Stimulated activated CD8-positive, alpha-beta memory T cell treated with anti-CD3 and anti-CD28 coated beads, Interleukin-4, amount 100 ng/mL, for 48 hours (primary cell): ENCODE measurements at places on chromosomes 6 and 20.
A peak's percentile ranks its signal among the peaks of the same experiment; 100 is the strongest.

GRCh38 chr6:106974336-106974998 lies at the start of gene CD24:
Gene CD24 (minus strand): TSS chr6:106974729. CDS start chr6:106974646, 83 bp downstream.
- peak; percentile 43 for DNase-seq

- DNase-seq, result no peak
Observed at GRCh38 chr6:148285205-148285604, 57.4 kb upstream of the SASH1 start.

- peak; percentile 74 for DNase-seq
Observed at GRCh38 chr6:45423111-45423823, 45.5 kb upstream of the SUPT3H start.

- DNase-seq, result no peak
Observed at GRCh38 chr20:43839793-43840199, 74.9 kb upstream of the TOX2 start.

GRCh38 chr20:53579581-53580375 lies 13.9 kb downstream of the ZNF217 start:
- peak; percentile 55 for DNase-seq

GRCh38 chr6:61134028-61134427 lies 1152.0 kb downstream of the KHDRBS2 start:
- DNase-seq, result no peak

DNA sequence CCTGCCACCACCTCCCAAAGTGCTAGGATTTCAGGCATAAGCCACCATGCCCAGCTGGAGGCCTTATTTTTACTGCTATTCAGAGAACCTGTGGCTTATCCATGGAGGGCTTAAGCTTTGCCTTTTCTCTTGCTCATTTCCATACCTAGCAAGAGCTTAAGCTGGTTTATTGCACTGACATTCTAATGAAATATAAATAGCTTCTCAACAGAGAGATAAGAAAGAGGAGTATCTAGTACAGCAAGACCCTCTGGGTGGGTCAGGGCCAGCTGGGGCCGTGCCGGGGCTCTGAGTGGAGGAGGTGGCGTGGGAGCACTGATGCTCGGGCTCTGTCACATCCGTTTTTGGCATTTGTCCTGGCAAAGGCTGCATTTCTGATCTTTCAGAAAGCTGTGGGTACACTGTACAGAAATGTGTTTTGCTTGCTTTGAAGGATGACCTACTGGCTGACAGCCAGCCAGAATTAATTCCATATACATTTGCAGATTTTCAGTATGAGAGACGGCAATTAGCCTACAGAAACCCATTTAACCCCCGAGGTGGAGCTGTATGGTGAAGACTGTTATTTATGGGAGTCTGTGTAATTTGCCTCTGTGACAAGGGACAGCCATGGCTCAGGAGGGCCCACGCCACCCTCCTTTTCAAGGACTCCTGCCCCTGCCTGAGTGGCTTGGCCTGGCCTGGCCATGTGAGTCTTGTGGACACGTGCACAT lies 181.6 kb upstream of the AKAP12 start:
- DNase-seq, result no peak

GRCh38 chr6:22067671-22068070 lies 229.2 kb downstream of the PRL start:
- DNase-seq, result no peak

GRCh38 chr6:32190054-32190851 lies at the start of gene PBX2:
Gene PBX2 (minus strand): TSS chr6:32190202. CDS start chr6:32189915, 287 bp downstream.
- DNase-seq, result peak; percentile 89

DNA sequence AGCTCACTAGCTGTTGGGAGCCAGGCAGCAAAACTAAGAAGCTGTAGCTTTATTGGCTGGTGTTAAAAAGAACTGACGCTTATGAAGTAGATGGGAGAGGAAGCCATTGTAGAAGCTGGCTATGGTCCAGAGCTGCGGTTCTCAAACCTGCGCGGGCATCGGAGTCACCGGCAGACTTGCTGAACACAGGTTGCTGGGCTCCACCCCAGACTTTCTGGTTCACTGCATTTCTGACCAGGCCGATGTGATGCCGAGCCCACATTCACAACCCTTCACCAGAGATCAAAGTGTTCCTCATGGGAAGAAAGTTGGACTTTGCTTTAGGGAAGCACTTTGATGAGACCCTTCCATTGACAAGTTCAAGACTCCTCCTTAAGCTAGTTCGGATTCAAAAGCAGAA lies 231.6 kb downstream of the QKI start:
- DNase-seq, result no peak

DNA sequence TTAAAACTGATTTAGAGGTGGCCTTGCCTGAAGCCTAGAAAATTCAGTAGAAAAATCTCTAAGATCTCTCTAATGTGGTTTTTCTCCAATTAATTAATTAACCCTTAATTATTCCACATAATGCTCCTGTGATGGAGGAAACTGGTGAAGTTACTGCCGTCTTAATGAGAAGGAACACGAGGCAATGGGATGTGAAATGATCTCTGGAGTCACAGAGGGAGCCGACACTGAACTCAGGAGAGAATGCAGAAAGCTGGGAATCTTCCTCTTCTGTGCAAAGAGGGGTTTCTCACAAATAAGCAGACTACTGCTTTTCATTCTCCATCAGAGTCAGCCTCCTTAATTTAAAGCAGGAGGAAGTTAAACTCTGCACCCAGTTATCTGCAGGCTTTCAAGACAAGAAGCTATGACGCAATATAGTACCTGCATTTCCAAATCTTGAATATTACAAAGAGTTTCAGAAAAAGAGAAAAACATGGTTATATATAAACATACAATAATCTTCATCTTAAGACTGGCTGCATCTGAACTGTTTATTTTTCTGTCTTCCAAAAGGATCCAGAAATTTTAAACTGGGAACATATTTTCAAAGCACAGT lies 18.1 kb upstream of the SNRPB2 start:
- DNase-seq, result no peak

- peak; percentile 70 for DNase-seq
Observed at GRCh38 chr6:45663251-45664221, 285.8 kb upstream of the SUPT3H start.

- no peak for DNase-seq
Observed at GRCh38 chr20:5877128-5877527, 73.2 kb downstream of the TRMT6 start.

DNA sequence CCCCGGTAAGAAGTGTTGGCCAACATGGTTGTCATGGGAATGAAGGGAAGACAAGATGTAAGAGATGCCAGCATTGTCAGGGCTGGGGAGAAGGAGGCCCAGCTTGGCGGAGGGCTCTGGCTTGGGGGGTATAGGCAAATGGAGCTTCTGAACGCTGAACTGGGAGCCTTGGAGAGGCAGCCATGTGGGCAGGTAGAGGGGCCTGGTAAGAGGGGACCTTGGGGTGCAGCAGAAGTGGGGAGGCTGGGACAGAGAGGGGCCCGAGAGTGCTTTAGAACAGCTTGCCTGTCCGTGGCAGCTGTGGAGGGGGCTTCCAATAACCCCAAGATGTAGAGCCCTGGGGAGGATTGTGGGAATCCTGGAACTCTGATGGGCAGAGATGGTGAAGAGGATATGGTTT lies 3.0 kb downstream of the SLC22A1 start:
- DNase-seq, result no peak

- DNase-seq, result peak; percentile 55
Observed at GRCh38 chr20:46151936-46152335, 33.8 kb downstream of the CD40 start.

- DNase-seq, result no peak
Observed at GRCh38 chr6:110629153-110629552, 152.7 kb upstream of the SLC22A16 start.

- no peak for DNase-seq
Observed at GRCh38 chr6:53344969-53345368, 3.8 kb downstream of the ELOVL5 start.

DNA sequence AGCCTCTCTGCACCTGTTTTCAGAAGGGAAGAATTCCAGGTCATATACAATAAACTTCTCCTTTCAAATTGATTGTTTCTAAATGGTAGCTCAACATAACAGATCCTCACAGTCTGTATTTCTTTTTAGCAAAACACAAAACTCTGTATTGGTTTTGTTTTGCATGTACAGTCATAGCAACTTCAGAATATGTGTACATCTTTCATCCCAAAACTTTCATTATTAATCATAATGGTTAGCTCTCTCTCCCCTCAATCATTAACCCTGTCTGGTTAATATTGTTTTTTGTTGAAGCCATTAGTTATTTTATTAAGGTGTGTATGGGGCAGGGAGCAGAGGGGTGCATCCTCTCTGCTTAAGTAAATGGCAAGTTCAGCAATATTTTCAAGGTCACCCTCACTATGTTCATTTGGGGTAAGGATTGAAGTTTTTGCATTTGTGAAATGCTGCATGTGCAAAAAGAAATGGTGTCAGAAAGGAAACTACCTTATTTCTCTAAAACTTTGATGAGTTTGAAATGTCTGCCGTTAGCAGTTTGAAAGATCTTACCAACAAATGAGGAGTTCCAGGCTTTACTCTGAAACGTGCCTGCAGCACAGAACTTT lies 136.8 kb upstream of the BTBD3 start:
- DNase-seq, result no peak

DNA sequence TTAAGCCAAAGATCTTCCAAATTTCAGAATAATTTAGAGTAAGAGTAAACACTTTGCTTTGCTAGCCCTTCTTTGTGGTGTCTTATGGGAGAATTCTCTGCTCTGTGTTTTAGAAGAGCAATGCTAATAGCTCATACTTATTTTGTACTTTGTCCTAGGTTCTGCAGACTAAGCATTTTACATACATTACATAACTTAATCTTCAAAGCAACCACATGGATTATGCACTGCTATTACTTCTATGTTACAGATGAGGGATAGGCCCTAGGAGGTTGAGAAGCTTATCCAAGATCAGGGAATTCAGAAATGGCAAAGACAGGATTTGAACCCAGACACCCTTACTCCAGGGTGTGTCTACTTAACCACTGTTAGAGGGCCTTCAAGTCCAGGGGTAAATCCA lies 9.8 kb upstream of the CCDC170 start:
- no peak for DNase-seq

- no peak for DNase-seq
Observed at GRCh38 chr6:12582421-12583110, 134.0 kb upstream of the PHACTR1 start.

DNA sequence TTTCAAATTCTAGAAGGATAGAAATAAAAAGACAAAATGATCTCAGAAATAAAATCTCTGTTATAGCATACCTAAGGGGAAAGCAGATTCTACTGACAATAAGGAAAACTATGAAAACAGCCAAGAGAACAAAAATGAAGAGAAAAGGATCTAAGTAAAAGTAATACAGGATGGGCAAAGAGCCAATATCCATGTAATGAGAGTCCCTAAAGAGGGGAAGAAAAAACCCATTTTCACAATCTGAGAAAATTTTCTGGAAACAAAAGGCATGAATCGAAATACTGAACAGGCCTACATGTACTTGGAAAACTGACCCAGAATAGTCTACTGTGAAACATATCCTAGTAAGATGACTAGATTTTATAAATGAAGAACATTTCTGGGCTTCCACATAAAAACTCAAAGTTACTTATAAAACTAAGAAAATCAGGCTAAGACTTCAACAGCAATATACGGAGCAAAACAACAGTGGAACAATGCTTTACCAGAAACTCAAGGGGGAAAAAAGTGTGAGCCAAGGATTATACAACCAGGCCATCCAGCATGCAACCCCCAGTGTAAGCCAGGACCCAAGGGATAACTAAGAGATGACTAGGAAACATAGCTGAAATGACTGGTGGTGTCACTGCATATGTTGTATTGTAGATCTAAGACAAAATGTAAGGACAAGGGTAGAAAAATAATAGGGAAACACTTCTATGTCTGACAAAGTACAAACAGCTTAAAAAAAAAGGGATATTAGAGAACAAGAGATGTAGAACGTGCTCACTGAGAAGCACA lies 10.2 kb downstream of the NAPB start:
- DNase-seq, result no peak

GRCh38 chr6:89525786-89526562 lies 93.0 kb downstream of the ANKRD6 start:
- no peak for DNase-seq

GRCh38 chr6:109000289-109000688 lies 94.4 kb downstream of the SESN1 start:
- no peak for DNase-seq
